ENCODE measurements at places on chromosomes 4 and X.

DNA sequence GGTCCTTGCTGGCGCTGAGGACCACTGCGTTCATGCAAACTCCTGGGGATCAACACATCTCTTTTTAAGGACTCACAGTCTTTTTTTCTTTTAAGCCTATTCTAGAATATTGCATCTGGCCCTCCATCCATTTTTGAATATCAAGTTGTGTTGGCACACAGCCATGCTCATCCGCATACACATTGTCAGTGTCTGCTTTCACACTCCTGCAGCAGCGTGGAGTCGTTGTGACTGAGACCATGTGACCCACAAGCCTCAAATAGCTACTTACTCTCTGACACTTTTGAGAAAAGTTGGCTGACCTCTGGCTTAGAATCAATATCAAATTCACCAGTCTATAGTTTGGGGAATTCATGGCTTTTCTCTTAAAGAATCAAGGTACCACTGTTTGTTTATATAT lies 191.8 kb upstream of the S100G start:
- no peak for DNase-seq

- no peak for DNase-seq
These were observed 606 bp downstream of the CXorf58 start for GRCh38 chrX:23908219-23909004.

DNA sequence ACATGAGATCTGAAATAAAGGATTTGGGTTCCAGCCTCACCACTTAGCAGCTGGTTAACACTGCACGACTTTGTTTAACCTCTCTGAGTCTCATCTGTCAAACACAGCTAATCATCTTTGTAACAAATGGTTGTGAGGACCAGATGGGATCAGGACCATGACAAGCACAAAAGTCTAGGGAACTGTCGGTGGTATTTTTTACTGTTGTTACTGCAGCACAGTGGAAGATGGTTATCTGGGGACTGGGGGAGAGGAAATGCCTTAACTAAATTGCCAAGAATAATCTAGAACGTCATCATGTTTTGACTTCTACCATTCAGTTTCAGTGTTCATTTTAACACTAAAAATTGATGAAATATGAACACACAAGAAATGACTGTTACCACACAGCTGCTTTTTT lies 99.5 kb downstream of the ADGRA3 start:
- DNase-seq: no peak

DNA sequence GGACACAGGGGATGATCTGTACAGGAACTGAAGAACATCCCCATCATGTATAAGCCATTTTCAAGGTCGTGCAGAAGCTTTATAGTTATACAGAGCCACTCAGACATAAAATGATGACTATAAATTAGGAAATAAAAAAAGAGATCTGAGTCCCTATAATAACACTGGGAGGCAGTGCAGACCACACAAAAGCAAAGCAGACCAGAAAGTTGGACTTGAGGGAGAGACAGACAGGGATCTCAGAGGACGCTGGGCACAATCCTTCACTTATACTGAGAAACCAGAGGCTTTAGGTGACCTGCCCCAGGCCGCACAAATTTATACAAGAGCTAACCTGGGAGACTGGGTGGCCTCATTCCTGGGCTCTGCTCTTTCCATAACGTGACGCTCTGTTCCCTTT lies 70.5 kb downstream of the HADH start:
- no peak for DNase-seq

GRCh38 chr4:681736-682451 lies 7.1 kb downstream of the SLC49A3 start:
- peak; percentile 49 for DNase-seq

DNA sequence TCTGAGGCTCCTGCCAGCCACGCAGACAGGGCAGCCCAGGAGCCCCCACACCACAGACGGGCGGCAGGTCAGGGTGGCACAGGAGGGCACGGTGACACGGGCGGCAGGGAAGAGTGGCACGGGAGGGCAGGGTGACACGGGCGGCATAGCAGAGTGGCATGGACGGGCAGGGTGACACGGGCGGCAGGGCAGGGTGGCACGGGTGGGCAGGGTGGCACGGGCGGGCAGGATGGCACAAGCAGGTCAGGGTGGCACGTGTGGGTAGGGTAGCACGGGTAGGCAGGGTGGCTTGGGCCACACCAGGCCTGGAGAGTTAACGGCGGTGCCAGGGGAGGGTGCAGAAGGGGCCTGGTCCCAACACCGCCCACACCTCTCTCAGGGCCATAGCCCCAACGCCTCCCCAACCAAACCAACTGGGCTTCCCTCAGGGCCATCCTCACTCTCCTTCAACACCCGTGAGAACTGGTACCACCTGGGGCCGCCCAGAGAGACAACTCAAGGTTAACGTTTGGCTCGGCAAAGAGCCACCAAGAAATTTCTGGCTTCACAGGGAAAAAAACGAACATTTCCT lies 3.4 kb downstream of the CTBP1 start:
- DNase-seq: peak; percentile 0

DNA sequence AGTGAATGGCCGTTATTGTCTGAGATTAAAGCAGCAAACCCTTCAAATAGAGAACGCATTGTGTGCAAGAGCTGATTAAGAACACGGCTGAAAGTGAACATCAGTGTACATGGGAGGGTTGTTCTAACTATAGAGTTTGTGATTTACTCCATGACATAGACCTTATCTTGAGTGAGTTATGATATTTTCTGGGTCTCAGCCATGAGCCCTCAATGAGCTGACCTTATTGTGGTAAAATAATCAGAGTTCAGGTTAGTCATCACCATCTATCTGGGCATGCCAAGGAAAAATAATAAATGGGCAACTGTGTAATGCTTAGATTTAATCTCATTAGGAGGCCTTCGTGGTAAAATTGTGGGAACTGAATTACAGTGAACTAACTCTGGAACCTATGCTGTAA lies 33.2 kb upstream of the CLDN24 start:
- no peak for DNase-seq

GRCh38 chrX:134528960-134529359 lies 69.0 kb downstream of the HPRT1 start:
- DNase-seq: no peak

GRCh38 chr4:55312489-55313101 lies 33.4 kb upstream of the SRD5A3 start:
- peak; percentile 12 for DNase-seq

- no peak for DNase-seq
These were observed 78.8 kb upstream of the TBC1D9 start for GRCh38 chr4:140834839-140835495.

DNA sequence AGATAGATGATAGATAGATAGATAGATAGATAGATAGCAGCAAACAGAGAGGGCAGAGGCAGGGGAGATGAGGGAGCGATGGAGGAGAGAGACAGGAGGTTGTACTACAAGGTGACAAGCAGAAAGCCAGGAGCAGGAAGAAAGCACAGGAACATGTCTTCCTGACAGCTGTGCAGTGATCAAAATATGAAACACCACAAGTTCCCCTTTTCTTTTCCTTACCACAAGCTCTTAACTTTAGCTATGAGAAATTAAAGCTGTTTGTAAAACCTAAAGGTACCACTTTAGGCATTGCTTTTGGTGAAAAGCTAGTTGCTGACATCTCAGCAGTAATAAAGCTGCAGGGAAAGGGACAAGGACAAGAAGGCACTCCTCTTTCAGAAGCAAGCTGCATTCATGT lies 9.1 kb upstream of the MAGED4B start:
- DNase-seq: no peak

All from CD4-positive, alpha-beta T cell treated with Interferon gamma for 1 hour (primary cell).